ENCODE measurements at places on chromosomes 7 and 10. TPM values are rescaled to one million over a fixed set of nuclear protein-coding genes. Genes with fewer than 3 reads are reported as not detected.

The PRSS37 gene
- not detected for total RNA-seq

DNA sequence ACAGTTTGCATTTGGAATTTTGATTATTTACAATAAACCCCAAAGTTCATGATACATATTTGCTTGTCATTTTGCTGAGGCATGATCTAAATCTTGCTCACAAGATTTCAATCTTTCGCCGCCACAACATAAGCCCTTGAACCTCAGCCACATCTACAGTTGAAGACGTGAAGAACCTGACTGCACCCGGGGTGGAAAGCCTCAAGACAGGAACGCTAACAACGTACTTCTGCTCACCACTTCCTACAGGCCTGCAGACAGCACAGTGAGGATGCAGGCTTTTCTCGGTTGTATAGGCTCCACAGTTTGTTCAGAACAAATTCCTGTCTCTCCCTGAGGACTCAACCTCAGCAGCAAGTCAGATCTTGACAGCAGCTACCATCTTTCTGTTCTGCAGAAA is 393.8 kb upstream of the PRKCQ start:
- DNase-seq, result no peak

- DNase-seq, result no peak
Observed at GRCh38 chr10:12279281-12279680, 70.1 kb upstream of the CAMK1D start.

DNA sequence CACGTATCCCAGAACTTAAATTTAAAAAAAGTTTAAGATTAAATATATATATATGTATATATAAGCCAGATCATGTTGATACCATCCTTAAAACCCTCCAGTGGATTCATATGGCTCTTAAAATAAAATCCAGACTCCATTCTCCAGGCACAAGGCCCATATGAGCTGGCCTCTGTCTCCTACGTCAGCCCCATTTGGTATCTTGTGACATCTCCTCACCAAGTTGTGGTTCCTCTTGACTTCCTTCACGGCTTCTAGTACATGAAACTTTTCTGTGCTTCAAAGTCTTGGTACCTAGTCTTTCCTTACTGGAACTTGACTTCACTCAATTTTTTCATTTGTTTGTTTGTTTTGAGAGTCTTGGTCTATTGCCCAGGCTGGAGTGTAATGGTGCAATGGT is 61.3 kb downstream of the PRLHR start:
- no peak for DNase-seq

- no peak for DNase-seq
Observed at GRCh38 chr10:24841530-24841929, 110.9 kb downstream of the PRTFDC1 start.

DNA sequence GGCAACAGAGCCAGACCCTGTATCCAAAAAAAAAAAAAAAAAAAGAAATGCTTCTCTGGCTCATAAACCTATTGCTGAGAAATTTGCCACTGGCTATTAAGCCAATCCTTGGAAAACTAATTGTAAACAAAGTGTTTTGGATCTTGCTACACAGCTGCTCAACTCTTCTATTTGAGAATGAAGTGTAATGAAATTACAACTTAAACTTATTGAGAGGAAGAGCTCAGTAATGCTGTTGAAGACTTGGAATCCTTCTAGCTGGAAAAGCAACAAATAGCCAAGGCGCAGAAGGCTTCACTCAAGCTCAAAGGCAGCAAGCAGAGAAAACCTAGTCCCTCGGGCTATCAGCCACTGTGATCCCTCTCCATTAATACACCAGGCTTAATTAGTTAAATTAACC is 99.6 kb upstream of the ZNF438 start:
- DNase-seq, result no peak

GRCh38 chr7:132430041-132430855 is 146.0 kb downstream of the PLXNA4 start:
- no peak for DNase-seq

The DNAJC12 gene
- total RNA-seq, result 0.21 TPM

GRCh38 chr7:152106990-152107389 is 81.5 kb downstream of the GALNT11 start:
- no peak for DNase-seq

DNA sequence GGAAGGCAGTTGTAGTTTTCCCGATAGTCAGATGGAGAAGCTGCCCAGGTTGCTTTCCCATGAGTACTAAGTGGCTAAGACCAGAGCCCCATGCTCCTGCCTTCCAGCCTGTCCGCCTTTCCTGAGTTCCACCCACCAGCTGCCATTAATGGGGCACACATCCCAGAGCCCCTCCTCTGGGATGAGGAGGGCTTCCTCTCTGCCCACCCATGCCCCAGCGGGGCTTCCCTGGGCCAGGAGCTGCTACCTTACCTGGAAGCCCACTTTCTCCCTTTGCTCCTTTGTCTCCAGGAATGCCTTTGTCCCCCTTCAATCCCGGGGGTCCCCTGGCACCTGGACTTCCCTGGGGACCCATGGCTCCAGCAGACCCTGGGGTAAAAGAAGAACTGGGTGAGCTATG is 7.8 kb downstream of the SFTPD start:
- DNase-seq, result no peak

DNA sequence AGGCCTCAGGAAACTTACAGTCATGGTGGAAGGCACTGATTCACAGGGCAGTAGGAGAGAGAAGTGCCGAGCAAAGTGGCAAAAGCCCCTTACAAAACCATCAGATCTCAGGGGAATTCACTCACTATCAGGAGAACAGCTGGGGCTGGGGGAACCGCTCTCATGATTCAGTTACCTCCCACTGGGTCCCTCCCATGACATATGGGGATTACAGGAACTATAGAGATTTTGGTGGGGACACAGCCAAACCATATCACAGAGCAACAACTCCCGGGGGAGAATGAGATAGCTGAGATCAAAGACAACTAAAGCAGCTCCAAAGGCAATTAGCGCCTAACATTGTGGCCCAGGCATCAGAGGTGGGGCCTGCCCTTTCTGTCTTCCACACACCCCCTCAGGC is 85.4 kb upstream of the VOPP1 start:
- DNase-seq, result no peak

The OLAH gene
- not detected for total RNA-seq

The PON1 gene
- not detected for total RNA-seq

DNA sequence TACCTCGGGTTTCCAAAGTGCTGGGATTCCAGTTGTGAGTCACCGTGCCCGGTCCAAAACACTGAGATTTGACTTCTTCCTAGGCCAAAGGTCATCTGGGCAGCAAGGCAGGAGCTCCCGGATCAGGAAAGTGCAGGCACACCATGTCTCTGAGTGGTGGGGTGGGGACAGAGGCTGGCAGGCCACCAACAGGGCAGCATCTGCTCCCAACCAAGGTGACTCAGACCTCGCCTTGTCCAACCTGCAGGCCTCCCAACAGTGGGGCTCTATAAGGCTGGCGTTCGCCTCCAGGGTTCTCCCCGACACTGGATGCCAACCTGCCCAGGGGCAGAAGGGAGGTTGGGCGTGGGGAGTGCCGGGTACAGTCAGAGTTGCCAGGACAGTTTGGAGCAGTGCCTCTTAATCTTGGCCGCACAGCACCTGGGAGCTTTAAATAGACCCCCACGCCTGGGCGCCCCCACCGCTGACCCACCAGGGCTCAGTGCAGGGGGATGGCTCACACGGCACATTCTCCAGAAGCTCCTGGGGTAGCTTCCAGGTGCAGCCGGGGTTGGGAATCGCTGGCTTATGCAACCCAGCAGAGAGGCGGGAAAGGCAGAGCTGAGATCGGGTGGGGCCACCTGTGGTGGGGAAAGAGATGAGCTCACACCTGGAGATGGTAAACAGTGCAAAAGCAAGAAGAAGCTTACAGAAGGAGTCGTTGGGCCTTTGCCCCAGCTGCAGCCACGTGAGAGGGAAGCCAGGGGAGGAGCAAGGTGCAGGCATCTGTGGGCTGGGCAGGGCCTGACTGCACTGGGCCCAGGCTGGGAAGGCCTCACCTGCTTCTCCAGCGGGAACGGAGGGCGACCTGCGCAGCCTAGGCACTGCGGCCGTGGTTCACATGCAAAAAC is 10.9 kb downstream of the CALML5 start:
- peak; percentile 96 for DNase-seq

DNA sequence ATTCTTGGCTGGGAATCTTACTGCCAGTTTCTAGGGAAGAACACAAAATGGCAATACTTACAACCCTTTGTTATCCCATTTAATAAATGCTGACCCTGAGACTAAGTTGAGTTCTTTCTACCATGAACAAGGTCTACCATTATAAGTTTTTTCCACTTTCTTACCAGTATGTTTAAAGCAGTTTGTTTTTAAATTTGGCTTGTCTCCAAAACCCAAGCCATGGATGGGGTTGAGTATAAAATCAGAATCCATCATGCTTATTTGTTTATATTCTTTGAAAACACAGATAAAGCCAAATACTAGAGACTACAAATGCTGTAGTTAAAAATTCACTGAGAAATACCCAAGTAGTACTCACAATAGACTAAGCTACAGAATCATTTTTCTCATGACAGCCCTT is 41.1 kb upstream of the HNRNPH3 start:
- no peak for DNase-seq

DNA sequence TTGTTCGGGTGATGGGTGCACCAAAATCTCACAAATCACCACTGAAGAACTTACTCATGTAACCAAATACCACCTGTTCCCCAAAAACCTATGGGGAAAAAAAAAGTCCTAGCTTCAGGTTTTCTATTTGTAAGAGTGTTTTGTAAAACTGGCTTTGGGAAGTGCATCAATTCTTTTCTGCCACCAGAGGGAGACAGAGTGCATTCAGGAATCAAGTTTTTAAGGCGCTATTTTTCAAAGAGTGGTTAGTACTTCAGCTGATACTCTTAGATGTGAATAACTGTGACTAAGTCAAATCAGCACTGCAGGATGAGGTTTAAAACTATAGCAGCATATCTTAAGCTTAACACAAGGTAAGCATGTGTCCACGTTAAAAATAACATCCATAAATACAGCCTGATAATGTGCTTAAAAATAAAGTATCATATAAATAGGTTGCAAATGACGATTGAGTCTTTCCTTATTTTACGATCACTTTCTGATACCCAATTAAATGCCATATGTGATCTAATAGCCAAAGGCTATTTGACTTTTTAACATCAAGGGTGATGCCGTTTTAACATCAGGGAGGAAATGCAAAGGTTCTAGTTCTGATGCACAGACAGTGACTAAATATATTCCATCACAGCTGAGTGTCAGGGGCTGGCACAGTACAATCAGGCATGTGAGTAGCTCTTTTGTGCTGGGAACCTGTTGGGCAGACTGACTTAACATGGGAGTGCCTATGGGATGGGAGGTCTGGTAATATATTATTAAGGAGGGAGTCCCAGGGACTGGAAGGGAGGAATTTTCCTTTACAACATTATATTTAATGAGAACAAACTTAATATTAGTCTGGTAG is 10.6 kb upstream of the LYZL2 start:
- peak; percentile 33 for DNase-seq

GRCh38 chr10:54496852-54497251 is 304.2 kb downstream of the PCDH15 start:
- DNase-seq, result no peak

DNA sequence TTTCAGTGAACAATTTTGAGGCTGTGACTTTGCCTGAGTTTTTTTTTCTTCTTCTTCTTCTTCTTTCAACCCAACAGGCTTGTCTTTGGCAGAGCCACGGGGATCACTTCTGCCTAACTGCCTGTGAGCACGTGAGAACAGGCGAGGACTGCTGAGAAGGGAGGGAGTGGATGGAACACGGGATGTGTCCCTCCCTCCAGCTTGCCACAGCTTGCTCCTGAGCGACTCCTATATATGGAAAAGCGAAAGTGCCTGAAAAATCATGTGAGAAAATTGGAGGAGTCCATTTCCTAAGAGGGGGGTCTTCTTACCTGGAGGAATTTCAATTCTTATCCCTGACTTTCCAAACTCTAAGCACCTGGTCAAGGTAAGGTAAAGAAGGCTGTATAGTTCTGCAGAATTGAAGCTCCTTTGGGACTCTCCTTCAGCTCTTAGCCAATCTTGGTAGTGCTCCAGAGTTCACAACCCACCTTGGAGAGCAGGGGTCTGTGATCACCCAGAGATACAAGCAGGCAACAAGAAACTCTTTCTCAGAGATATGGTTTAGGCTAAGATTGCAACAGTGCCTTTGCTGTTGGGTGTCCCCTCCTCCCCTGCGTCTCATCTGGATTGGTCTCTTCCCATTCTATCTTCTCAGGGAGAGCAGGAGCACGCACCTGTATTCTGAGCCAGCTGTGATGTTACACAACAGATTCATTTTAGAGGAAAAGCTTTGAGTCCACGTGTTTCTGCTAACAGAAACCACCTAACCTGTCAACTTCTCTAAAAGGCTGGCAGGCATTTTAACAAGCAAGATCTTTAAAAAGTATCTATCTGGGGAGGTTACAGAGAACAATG is at the start of gene MAT1A:
Gene MAT1A (minus strand): TSS at position 208 of the 837 bp plus-strand sequence. CDS start 235 bp downstream, outside the sequence.
- DNase-seq, result peak; percentile 48

DNA sequence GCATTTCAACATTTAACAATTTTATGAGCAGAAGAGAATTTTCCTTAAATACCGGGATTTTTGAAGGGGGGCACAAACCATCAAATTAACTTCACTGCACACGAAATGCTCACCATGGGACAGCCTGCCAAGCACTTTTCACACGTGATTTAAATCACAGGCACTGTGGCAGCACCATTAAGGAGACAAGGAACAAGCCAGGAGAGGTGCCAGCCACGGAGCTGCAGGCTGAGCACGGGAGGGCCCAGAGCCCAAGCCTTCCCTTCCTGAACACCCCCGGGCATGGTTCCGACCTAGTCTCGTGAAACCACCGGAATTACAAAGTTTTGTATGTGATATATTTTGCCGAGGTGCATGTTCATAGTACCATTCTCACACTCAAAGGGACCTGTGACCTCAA is 13.4 kb downstream of the PITRM1 start:
- DNase-seq, result no peak

DNA sequence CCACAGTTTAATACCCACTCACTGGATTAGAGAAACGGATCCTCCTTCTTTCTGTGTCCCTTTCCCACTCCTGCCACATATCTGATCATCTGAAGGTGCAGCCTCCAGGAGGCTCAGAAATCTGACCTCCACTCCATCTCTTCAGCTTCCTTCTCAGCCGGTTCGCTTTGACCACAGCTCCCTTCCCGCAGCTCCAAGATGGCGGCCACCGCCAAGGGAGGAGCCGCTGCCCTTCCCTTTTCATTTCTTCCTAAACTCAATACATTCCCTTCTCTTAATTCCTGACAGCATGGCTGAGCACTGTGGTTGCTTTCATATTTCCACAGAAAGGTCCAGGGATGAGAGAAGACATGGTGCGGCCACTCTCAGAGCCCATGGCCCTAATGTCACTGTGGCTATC is 43.7 kb upstream of the C7orf33 start:
- DNase-seq, result no peak

The C7orf57 gene
- 0.28 TPM for total RNA-seq

GRCh38 chr10:131579251-131580071 is 267.9 kb upstream of the TCERG1L start:
- no peak for DNase-seq

All from foreskin keratinocyte (primary cell).